ENCODE measurements at places on chromosomes 1 and 21.

DNA sequence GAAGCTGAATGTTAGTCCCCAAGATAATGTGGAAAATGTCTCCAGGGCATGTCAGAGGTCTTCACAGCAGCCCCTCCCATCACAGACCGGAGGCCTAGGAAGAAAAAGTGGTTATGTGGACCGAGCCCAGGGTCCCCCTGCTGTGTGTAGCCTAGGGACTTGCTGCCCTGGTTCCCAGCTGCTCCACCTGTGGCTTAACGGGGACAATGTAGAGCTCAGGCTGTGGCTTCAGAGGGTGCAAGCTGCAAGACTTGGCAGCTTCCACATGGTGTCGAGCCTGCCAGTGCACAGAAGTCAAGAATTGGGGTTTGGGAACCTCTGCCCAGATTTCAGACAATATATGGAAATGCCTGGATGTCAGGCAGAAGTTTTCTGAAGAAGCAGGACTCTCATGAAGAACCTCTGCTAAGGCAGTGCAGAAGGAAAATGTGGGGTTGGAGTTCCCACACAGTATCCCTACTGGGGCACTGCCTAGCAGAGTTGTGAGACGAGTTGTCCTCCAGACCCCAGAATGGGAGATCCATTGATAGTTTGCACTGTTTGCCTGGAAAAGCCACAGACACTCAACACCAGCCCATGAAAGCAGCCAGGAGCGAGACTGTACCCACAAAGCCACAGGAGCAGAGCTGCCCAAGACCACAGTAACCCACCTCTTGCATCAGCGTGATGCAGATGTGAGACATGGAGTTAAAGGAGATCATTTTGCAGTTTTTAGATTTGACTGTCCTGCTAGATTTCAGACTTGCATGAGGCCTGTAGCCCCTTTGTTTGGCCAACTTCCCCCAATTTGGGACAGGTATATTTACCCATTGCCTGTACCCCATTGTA lies 204.9 kb downstream of the MRPL39 start:
- peaks cover 7% of the 10 kb centered on the region for H3K36me3 ChIP-seq
- H3K4me3 ChIP-seq = no peak overlapping the region
- H3K27me3 ChIP-seq = no peaks in the 10 kb centered on the region
- H3K27ac ChIP-seq = peak overlapping the region; percentile 5
- H3K4me1 ChIP-seq = peaks cover 14% of the 10 kb centered on the region
- no peak for DNase-seq

DNA sequence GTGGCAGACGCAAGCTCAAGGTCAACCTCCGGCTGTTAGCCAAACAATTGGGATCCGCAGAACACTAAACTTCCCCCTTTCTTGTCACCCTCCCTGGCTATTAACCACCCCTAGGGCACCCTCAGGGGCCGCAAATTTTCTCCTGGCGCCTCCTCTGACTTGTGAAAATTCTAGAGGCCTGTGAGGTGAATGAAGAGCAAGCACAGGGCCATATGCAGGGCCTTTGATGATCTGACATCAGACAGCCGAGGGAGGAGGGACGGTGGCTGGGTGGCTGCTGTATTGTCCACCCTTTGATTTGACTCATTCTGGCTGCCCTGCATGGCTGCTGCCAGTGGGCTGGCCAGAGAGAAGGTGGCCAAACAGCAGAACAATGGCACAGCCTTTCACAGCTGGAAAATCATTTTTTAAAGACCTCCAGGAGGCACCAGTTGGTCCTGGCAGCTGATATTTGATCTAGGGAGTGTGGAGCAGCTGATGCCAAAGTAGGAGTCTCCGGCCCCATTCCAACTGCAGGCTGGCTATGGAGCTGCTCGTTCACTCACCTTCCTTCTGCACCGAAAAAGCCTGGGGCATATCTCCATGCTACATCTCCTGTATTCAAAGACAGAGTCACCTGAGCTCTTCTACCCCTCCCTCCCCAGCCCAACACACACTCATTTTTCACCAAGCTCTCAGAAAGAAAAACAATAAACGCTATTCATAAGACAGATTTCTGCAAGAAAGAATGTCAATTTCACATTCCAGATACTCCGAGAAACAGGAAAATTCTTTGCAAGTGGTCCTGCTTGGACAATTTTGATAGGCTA lies 44.9 kb upstream of the BARHL2 start:
- peaks cover 13% of the 10 kb centered on the region for H3K27me3 ChIP-seq
- no peaks in the 10 kb centered on the region for H3K36me3 ChIP-seq
- no peak overlapping the region for H3K4me3 ChIP-seq
- H3K27ac ChIP-seq = no peak overlapping the region
- DNase-seq = no peak

DNA sequence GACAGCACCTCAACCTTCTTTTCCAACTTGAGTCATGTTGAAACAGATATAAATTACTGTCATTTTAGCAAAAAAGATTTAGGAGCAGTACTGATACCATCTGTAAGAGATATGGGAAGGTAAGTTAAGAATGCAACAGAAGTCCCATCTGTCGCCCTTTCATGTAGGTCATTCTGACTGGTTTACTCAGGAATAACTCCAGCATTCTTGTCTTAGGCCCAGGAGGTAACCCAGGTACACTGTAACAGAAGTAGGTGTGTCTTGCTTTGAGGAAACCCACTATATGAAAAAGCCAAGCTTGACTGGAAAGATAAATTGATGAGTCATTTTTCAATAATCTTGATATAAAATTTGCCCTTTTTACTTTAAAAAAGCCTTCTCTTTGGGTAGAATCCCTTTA lies 35.4 kb downstream of the PGM1 start:
- H3K36me3 ChIP-seq = peaks cover 35% of the 10 kb centered on the region
- H3K4me1 ChIP-seq = peaks cover 27% of the 10 kb centered on the region
- no peak for DNase-seq
- no peak overlapping the region for H3K4me3 ChIP-seq

DNA sequence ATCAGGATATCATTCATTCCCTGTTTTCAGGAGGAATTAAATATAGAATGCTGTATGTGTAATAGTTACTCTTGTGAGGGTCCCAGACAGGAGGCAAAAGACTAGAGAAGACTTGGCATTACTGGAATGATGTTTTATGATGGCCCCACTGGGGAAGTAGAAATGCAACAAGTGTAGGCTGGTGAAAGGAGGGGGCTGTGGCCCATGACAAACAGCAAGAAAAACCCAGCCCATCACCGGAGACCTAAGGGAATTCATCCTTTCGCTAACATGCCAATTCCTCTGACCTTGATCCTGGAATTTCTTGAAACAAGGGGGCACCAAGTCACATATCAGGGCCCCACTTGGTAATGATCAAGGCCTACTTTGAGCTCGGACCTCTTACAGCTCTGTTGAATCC lies 5.5 kb upstream of the IFNGR2 start:
- H3K27me3 ChIP-seq = peaks cover 13% of the 10 kb centered on the region
- H3K4me1 ChIP-seq = peaks cover 7% of the 10 kb centered on the region
- H3K4me3 ChIP-seq = no peak overlapping the region
- no peak for DNase-seq
- no peak overlapping the region for H3K27ac ChIP-seq

DNA sequence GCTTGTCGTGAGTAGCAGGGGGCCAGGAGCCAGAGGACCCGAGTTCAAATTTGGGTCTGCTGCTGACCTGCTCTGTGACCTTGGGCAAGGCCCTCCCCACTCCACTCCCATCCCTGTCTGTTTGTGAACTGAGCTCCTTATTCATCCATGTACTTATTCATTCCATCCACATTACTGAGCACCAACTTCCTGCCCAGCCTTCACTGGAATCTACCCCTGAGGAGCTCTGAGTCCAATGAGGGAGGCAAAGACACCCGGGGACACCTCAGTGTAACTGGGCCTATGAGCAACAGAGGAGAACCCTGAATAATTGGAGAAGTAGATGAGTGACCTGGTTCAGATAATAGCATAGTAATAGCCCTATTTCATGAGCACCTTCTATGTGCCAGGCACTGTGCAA lies 8.9 kb downstream of the BSND start:
- H3K27me3 ChIP-seq = no peaks in the 10 kb centered on the region
- H3K27ac ChIP-seq = no peak overlapping the region
- no peaks in the 10 kb centered on the region for H3K36me3 ChIP-seq
- H3K4me1 ChIP-seq = no peaks in the 10 kb centered on the region
- no peak for DNase-seq
- no peak overlapping the region for H3K4me3 ChIP-seq

- no peak overlapping the region for H3K4me3 ChIP-seq
- H3K27ac ChIP-seq = no peak overlapping the region
- peaks cover 87% of the 10 kb centered on the region for H3K36me3 ChIP-seq
- peaks cover 42% of the 10 kb centered on the region for H3K4me1 ChIP-seq
- H3K27me3 ChIP-seq = no peaks in the 10 kb centered on the region
These were observed 32.4 kb downstream of the SLAMF1 start for GRCh38 chr1:160614410-160614809.

DNA sequence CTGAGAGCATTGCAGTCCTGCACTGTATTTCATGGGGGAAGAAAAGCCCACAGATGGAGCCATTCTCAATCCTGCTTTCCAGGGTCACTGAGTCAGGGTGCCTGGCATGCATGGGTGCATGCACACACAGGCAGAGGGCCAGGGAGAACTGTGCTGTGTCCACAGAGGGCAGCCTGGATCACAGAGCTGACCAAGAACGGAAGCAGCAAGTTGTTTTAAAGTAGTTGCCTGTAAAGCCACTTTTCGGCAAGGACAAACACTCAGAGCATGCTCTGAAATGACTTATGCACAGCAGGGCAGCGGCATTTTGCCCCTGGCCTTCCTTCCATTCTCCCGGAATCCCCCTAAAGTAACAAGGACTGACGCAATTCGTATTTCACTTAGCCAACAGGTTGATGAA lies 3.6 kb downstream of the ERG start:
- H3K27me3 ChIP-seq = peaks cover 89% of the 10 kb centered on the region
- peaks cover 3% of the 10 kb centered on the region for H3K4me1 ChIP-seq
- H3K4me3 ChIP-seq = no peak overlapping the region
- no peaks in the 10 kb centered on the region for H3K36me3 ChIP-seq

GRCh38 chr1:110674337-110675059 lies at the start of gene KCNA3:
KCNA3 (minus strand) TSS chr1:110674940; CDS start chr1:110674809, 131 bp downstream.
- peaks cover 43% of the 10 kb centered on the region for H3K4me1 ChIP-seq
- peak; percentile 64 for DNase-seq
- H3K36me3 ChIP-seq = peaks cover 48% of the 10 kb centered on the region
- H3K27me3 ChIP-seq = no peaks in the 10 kb centered on the region

- H3K4me1 ChIP-seq = no peaks in the 10 kb centered on the region
- H3K4me3 ChIP-seq = no peak overlapping the region
- no peaks in the 10 kb centered on the region for H3K36me3 ChIP-seq
- H3K27ac ChIP-seq = no peak overlapping the region
- no peaks in the 10 kb centered on the region for H3K27me3 ChIP-seq
- no peak for DNase-seq
These were observed 41.0 kb upstream of the USP25 start for GRCh38 chr21:15688809-15689208.

- no peak overlapping the region for H3K4me3 ChIP-seq
- H3K27ac ChIP-seq = no peak overlapping the region
- no peaks in the 10 kb centered on the region for H3K36me3 ChIP-seq
- H3K27me3 ChIP-seq = no peaks in the 10 kb centered on the region
- no peak for DNase-seq
These were observed 347.8 kb downstream of the DUSP10 start for GRCh38 chr1:221394011-221394544.
